ENCODE measurements at places on chromosomes 16 and 17. TPM values are rescaled to one million over a fixed set of nuclear protein-coding genes. Genes with fewer than 3 reads are reported as not detected.
A peak's percentile ranks its signal among the peaks of the same experiment; 100 is the strongest.

DNA sequence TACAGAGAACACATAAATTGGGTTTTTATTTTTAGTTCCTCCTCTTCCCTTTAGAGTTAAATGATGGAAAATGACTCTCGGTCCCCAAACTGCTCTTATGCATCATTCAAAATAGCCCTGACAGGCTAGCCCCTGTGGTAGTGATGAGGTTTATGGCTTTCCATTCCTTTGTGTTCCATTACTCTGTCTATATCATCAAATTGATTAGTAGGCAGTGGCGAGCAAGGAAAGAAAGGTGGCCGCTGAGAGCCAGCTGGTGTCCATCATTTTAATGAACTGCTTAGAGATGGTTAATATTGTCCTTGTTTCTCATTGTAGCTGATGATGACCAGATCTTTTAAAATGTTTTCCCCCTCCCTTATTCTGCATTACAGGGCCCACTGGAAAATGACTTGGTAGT, 179.5 kb downstream of the PHKB start:
- no peak for DNase-seq

DNA sequence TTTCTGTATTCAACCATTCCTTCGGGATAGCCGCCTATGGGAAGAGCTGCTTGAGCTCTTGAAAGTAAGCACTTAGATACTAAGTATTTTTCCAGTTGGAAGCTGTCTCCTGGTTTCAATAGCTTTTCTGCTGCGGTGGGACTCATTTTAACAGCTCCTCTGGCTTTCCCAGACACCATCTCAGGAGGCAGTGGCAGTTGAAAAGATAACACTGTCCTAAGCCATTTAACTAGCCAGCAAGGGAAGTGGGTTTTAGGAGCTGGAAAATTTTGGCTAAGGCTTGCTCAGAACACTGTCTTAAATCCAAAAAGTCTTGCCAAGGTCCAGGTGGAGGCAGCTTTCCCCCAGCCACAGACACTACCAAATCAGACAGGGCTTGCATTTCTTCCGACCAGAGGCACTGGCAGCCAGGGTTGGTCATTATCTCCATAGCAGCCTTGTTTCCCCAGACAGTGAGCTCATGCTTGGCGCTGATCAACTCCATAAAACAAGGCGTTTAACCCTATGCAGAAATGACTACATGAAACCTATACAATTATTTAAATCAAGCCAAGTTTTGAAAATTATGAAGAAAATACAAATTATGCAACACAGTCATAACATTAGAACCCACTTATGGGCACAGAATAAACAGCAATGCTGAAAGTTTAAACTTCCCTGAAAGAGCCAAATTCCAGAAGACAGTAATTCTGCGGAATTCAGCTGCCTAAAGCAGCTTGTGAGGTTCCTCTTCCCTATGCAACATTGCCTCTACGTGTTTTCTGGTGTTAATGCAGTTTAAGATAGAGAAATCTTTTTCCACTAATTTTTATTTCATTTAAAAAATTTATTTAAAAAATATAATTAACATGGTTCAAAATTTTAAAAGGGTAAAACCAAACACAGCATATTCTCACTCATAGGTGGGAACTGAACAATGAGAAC, 25.0 kb downstream of the GABARAPL2 start:
- peak; percentile 14 for DNase-seq

GRCh38 chr17:65727832-65728231, 166.4 kb upstream of the AXIN2 start:
- DNase-seq: no peak

- no peak for DNase-seq
Observed at GRCh38 chr17:64345689-64346376, 44.8 kb downstream of the PECAM1 start.

DNA sequence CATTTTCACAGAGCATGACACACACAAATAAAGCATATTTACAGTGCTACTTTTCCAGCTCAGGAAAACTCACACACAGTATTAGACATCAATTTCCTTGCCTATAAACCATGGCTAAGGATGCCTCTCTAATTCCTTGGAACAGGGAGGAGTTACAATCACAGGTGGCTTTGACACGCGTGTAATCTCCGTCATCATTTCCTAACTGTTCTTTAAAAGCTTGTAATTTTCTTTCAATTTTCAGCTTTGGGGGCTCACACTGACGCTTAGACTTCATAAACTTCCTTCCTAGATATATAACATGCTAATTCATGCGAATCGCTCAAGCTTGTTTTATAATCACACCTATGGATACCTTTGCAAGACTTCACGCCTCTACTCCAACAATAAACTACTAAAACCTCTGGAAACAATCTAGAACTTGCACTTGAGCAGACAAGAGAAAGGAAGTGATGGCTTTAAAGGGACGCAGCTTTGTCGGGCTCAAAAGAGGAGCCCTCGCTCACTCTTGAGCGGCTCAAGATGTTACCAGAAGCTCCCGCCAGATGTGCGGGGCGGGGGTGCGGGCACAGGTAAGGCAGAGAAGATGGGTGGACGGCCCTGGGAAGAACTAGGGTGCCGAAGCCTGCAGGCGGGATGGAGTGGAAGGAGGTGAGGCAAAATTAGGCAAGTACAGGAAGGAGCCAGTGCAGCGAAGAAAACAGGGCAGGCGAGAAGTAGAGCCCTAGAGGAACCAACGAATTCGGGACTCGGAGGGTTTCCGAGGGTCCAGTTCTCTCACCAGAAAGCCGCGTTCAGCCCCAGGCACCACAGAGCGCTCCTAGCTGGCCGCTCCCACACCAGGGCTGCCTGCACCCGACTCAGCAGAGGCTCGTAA, 631 bp downstream of the RETREG3 start:
- no peak for DNase-seq

DNA sequence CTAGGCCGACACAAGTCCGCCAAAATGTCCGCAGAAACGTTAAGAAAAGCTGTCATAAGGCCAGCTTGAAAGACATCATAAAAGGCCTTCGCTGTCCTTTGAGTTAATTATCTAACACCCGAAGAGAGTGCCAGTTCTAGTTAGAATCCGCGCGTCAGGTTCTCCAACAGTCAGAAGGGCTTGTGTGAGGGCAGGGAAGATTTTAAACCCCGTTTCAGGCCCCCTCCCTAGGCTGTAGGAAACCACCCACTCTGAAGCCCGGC, 729 bp upstream of the CLTC start:
- no peak for DNase-seq

- peak; percentile 56 for DNase-seq
Observed at GRCh38 chr16:67720236-67720635, 1.1 kb upstream of the GFOD2 start.

DNA sequence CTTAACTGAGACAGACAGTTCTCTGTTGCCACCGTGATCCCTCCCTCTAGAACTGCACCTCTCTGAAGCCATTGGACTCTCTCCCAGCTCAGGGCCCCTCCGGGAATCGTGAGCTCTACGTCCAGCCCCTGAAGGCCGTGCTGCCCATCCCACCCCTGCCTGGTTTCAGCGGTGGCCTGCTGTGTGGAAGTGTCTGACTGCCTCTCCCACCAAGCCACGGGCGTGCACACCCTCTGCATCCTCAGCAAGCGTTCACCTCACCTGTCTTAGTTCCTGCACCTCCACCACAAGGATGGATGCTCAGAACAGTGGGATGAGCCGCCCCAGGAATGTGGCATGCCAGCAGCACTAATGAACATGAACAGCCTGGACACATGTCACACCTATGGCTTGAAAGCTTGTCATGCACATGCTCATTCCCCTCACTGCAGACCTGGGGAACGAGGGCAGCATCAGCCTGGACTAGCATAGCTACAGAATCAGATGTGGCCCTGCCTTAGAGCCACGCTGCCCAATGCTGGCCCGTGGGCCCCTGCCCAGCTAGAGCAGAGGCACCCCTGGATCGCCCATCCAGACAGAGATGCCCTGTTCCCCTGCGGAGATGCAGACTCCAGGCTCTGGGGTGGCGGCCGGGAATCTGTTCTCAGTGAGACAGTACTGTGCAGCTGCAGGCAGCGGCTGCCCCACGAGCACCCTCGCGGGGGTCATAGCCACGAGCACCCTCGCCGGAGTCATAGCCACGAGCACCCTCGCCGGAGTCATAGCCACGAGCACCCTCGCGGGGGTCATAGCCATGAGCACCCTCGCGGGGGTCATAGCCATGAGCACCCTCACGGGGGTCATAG, 73.7 kb upstream of the CHMP6 start:
- no peak for DNase-seq

DNA sequence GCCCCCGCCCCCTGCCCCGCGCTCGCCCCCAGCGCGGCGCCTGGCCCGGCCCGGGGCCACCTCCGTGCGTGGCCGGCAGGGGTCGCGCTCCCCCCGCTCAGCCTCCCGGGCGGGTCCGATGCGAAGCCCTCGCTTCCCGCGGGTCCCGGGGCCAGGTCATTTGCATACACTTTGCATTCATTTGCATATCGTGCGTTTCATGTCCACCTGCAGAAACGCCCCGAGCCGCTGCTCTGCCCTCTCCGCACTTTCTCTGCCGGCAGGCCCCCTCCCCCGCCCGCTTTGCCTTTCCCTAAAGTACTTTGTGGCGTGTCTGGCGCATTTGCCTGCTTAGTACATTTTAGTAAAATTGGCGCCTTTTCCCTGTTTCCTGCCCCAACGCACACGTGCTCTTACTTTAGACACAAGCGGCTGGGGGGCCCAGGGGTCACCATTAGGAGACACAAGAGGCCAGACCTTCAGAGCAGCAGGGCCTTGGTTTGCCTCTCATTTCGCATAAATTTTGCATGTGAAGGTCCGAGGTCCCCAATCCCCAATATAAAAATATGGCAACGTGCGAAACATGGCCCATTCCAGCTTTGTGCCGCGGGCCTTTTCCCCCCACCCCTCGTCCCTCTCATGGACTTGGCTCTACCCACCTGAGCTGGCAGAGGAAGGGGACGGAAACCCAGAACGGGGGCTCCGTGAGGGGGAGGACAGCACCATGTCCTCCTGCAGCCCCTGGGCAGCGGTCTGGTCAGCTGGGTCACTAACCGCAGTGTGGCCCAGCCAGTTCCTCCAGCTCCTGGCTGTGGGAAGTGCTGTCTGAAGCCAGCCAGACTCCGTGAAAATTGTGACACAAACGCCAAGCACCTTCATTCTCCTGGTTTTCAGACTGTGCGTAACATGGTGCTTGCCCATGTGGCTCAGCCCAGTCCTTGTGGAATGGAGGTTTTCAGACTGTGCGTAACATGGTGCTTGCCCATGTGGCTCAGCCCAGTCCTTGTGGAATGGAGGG, 34.8 kb downstream of the CBFA2T3 start:
- peak; percentile 50 for DNase-seq

- DNase-seq: no peak
Observed at GRCh38 chr16:58042886-58043515, 17.4 kb downstream of the MMP15 start.

GRCh38 chr16:24858219-24859041, 12.7 kb downstream of the SLC5A11 start:
- peak; percentile 77 for DNase-seq

DNA sequence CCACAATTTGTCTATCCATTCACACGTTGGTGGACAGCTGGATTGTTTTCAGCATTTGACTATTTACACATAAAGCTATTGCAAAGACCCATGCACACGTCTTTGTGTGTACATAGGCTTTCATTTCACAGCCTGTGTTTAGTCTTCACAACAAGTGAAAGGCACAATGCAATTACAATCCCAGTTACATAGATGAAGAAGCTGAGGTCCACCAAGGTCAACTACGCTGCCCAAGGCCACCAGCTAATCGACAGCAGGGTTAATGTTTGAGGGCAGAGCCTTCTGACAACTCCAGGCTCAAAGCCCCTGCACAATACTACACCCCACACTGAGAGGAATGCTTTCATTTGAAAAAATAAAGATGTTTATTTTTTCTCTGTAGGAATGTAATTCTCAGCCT, 93.6 kb upstream of the CDH13 start:
- no peak for DNase-seq

- DNase-seq: peak; percentile 12
Observed at GRCh38 chr17:19449656-19450055, 38.6 kb downstream of the RNF112 start.

GRCh38 chr16:30748634-30749445, 615 bp downstream of the PHKG2 start:
- peak; percentile 34 for DNase-seq

DNA sequence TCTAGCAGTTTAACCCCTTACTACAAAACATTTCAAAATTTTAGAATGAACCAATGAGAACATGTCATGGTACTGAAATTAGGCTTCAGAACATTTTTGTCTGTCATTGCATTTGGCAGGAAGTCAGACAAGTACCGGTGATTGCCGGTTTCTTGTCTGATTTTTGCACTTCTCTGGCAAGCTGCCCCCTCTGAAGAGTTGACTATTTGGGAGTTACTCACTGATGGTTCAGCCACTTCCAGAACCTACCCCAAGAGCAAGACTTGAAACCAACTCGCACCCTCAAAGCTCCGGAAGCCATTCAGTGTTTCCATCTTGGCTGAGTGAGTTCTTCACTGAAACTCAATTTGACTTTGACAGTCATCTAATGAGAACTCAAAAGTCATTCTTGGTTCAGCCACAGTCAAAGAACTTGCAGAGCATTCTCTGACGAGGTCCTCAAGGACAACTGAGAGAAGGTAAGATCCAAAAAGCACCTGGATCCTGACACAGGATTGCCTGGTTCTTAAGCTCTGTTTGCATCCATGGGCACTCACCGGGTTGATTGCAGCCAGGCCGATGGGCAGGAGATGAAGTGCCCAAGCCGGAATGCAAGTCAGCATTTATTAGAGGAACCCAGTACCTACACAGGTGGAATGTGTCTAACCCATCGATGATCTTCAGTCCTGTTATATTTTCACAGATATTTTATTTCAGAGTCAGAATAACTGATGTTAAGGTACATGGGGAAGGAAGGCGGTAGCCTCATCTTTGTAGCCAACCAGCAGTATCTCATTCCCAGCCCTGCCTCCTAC, 93.6 kb downstream of the USP22 start:
- DNase-seq: peak; percentile 28

DNA sequence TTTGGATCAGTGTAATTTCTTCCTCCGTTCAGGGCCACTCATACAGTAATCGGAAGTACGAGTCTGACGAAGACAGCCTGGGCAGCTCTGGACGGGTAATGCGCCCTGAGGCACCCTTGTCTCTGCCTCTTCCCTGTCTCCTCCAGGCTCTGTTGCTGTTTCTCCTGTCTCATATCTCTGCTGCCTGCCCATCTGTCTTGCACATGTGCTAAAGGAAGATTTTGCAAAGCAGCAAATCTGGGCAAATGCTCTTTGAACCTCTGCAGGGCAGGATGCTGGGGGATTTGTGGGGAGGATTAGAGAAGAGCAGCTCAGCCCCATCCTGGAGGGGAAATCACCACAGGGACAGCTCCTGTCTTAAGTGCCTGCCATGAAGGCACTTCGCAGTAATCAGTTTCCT, 32.4 kb upstream of the POLR3E start:
- no peak for DNase-seq

The MMP15 gene
- 53.2 TPM for total RNA-seq

The KCNJ2 gene
- 97.0 TPM for total RNA-seq

The SCNN1B gene
- not detected for total RNA-seq

The KREMEN2 gene
- total RNA-seq: 17.8 TPM

The MPO gene
- 0.05 TPM for total RNA-seq

The TERB1 gene
- total RNA-seq: not detected

The CRYM gene
- total RNA-seq: 0.73 TPM

The ARL17A gene
- total RNA-seq: 12.8 TPM
